Stimulated activated CD8-positive, alpha-beta memory T cell treated with anti-CD3 and anti-CD28 coated beads, Interleukin-15, amount 100 ng/mL, for 24 hours (primary cell): ENCODE measurements at places on chromosomes 16 and 17.

- no peak for DNase-seq
Observed at GRCh38 chr17:69500911-69501429, 86.5 kb downstream of the MAP2K6 start.

DNA sequence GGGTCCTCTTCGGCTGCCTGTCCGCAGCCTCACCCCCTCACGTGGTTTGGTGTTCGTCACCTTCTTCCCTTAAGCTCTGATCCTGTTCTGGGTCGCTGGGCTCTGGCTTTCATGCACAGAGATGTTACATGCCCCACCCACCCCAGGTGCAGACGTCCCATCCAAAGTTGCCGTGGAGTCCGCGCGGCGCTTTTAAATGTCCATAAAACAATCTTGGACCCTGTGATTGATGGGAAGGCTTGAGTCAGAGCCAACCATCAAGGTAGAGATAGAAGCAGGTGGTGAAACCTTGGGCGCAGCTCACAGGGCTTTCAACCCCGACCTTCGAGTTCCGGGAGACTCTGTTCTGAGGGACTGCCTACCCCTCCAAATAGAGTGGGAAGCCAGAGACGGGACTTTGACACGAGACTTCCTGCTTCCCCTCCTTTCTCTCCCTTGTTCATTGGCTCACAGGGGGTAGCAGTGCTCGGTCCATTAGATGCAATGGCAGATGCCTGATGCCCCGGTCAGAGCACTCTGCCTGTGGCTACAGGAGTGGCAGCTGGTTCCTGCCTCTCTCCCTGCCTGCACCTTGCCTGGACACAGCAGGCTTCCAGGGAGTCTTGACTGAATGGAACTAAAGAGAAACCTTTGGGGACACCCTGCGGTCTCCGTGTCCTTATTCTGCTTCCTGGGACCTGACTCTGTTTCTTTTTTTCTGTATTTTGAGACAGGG is 4.0 kb downstream of the ENGASE start:
- DNase-seq, result no peak

- DNase-seq, result no peak
Observed at GRCh38 chr16:359871-360697, 7.6 kb upstream of the AXIN1 start.

GRCh38 chr17:80978499-80979497 is 12.8 kb upstream of the CHMP6 start:
- no peak for DNase-seq

DNA sequence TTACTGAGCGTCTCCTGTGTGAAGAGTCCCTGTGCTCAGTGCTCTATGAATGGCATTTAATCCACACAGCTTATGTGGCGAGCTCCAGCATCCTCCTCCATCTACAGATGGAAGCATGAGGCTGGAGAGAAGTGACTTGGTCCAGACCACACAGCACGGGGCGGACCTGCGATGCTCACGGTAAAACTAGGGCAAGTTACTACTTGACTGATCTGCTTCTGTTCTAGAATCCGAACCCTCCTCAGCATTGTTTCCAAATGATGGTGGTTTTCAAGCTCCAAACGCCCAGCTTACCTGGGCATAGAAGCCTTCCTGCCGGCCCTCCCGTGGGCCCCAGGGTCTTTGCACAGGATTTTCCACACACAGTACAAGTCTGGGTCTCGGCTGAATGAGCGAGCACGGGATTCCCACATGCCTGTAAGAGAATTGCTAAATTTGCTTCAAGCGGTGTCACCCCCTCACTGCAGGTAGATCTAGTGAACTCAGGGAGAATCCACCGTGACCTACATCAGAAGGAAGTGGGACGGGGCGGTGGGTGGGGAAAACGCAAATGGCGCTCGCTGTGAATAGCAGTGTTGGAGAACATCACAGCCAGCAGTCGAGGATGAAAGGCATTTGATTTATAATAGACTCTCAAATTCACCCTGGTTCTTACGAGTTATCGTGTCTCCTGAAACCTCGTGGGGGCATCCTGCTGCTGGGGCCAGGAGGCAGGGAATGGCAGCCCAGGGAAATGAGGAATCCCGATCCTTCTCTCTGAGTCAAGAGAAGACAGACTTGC is 101.1 kb downstream of the CMIP start:
- DNase-seq, result no peak

DNA sequence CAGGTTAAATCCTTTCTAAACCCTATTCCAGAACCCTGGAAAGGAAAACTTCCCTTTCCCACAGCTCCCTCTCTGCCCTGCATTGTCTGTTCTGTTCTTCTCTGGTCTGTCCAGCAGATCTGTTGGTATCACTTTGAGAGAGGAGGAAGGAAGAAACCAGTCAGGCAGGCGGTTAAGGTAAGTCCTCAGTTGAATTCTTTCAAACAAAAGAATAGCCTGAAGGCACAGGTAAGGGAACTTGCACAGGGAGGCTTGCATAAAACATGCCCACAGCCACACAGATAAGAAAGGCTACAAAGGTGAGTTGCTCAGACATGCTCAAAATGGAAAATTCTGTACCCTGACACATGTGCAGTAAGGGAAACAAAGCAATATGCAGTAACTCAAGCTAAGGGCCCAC is 595.7 kb upstream of the CDH5 start:
- no peak for DNase-seq

DNA sequence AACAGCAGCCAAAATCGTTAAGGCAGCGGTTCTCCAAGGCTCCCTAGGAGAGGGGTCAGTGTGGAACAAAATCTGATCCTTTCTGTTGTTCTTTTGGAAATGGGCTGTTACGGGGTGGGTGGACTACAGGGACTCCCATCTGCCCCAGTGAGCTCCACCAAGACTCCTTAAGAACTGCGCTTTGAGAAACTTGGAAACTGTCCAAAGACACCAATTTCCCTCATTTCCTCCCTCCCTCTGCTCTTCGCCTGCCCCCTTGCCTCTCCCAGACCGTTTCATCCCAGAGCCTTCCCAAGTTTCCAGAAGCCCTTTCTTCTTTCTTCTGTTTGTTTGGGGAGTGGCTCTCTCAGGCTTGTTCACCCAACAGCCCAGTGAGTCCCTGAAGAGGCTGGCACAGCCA is 205.4 kb downstream of the COPRS start:
- DNase-seq, result no peak

DNA sequence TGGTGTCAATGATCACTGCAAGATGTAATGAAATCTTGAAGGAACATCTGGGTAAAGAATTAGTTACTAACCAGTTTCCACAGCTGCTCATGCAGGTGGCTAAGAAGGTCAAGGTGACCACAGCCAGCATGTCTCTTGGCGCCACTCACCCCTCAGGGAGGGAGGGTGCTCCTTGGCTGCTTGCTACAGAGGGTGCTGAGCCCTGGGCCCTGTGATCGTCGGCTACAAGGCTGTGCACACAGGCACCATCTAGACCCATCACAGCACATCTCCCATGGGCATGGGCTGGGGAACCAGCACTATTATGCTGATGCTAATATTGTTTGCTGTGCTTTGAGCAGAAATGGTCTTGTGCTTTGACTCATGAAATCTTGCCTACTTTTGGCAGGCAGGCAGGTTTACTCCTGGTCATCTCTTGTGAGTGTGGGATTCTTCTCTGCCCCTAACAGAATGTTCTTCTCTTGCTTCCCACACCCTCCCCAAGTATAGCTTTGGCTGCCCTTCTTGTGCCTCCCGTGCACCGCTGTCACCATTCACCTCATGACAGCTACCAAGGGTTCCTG is 36.4 kb downstream of the TXNDC11 start:
- no peak for DNase-seq

GRCh38 chr17:76523084-76524037 is 14.1 kb downstream of the CYGB start:
- peak; percentile 85 for DNase-seq

DNA sequence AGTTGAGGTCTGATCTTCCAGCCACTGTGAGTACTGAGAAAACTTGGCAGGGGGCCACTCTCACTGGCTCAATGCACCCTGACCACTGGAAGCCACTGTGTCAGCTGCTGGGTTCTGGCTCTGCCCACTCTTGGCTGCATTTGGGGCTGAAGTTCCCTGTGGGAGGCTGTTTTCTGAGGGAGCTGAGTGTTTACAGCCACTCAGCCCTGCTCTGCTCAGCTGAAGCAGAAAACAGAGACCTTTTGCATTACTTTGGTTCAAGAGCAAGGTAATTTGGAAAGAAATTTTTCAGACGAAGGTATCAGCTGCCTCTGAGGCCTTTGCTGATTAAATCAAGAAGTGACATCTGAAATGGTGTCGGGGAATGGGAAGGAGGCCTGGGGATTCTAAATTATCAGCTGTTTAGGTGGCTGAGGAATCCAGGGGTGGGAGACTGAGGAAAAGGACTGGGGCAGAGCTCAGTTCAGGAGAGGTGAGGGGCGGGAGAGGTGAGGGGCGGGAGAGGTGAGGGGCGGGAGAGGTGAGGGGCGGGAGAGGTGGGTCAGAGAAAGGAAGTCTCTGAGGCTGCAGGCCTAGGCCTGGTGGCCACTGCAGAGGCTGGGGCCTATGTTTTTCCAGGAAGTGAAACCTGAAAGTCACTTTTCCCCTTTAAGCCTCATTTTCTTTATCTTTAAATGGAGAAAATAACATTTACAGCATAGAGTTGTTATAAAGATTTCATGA is at the start of gene ACSM5:
Gene ACSM5 (plus strand): TSS at position 137 of the 723 bp plus-strand sequence. CDS start 1,951 bp downstream, outside the sequence.
- DNase-seq, result no peak

DNA sequence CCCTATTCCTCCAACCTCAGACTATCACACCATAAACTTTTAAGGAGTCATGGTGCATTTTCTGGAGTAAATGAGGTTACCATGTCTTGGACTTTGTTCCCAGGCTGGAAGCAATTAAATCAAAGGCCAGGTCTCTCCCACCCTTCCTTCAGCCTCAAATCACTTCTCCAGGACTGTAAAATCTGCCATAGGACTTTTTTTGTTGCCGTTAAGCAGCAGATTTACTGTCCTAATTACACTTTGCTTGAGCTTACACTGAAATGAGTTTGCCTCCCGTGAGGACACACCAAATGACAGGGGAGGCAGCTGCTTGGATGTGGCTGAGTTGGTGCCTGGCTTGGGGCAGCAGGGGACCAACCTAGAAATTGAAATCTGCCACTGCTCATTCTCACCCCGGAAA is 14.7 kb downstream of the DCAKD start:
- no peak for DNase-seq

DNA sequence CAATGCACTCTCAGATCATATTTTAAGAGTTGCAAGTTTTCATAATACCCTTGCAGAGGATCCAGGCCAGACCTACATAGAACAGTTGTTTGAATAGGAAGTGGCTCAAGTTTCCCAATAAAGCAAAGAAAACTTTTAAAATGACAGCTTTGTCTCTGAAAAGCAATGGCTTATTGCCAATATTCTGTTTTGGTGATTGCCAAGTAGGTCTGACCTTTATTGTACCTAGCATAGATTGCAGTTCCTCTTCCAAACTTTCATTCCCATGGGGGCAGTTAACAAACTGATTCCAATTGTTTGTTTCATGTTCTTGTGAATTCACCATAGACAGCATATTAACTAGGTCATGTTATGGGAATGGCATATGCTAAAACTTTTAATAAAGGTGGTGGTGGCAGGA is 664.6 kb upstream of the CA10 start:
- DNase-seq, result no peak

DNA sequence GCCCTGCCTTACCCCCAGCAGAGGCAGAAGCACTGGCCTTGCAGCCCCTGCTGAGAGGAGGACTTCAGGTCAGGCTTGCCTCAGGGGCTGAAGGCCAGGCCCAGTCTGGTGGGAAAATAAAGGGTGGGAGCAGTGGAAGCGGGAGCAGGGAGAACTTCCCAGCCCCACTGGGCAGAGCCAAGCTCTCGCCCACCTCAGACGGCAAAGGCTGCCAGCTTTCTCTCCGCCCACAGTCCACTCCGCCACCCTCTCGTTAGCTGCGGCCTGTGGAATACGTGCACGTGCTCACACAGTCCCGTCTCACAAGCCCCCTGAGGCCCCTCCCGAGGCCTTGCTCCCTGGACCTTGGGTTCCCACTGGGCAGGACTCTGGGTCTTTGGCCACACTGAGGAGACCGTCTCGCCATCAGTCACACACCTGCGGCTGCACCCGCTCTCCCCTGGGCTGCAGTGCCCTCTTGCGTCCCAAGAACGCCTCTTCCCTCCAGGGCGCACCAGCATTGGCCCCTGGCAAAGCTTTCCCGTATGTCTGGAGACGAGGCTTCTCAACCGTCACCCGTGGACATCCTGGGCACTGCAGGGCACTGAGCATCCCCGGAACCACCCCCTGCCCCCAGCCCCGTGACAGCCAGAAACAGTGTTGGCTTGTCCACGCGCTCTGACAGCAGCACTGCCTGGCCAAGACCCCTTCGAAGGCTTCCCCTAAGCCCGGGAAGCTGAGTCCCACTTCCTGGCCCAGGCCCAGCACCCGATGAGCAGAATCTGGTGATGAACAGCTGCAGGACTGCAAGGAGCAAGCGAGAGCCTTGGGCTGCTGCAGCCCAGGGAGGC is 8.3 kb downstream of the MRPL28 start:
- no peak for DNase-seq

DNA sequence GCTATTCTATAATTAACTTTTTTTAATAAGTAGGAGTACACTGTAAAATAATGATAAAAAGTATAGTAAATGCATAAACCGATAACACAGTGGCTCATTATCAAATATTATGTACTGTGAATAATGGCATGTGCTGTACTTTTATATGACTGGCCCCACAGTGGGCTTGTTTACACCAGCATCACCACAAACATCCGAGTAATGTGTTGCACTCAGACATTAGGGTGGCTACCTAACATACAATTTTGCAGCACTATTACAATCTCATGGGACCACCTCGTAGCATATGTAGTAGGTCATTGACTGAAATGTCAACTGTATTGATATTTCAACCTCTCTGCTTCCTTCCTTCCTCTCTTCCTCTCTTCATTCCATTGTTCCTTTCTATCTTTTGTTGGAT is 51.7 kb downstream of the TBX4 start:
- no peak for DNase-seq

DNA sequence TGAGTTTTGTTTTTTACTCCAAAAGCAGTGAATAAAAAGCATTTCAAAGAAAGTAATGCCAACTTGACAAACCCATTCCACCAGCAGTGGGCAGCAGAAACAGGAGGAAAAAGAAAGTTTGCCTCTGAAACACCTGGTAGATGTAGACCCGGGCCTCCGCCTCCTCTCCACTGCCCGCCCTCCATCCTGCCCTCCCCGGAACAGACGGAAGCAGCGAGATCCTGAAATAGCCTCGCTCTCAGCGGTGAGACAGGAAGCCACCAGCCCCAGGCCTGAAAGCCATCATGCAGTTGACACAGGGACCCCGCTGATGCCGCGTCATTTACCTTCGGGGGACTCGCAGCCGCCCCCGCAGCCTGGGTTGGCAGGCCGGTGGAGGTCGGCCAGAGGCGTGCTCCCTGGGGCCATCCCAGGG is 67.8 kb downstream of the C16orf78 start:
- DNase-seq, result peak; percentile 5

- no peak for DNase-seq
Observed at GRCh38 chr16:54165174-54165911, 121.2 kb downstream of the IRX3 start.

GRCh38 chr17:10605221-10605783 is 51.8 kb downstream of the MYH3 start:
- DNase-seq, result no peak

DNA sequence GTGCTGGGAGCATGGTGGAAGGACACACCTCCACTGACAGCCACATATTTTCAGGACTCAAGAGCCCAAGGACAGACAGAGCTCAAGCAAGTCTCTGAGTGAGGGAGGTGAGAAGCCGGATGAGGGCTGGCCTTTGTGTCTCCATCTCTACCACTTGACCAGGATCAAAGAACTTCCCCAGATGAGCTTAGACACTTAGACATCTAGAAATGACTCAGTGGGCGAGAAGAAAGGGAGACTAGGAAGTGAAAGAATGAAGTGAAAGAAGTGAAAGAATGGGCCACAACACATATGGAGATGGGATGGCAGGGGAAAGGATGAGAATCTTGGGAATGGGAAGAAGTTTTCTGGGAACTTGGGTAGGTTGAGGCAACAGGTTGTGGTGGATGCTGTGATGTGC is 274.9 kb upstream of the CCL2 start:
- no peak for DNase-seq

- DNase-seq, result no peak
Observed at GRCh38 chr17:67107171-67107570, 62.8 kb downstream of the CACNG1 start.
